Tongue (tissue), 3 donors: ENCODE measurements at places on chromosomes 3 and 15. TPM values are rescaled to one million over a fixed set of nuclear protein-coding genes. Genes with fewer than 3 reads are reported as not detected.

Gene GPX1
- total RNA-seq: 60.0 TPM

Gene CRABP1
- 21.6 TPM for total RNA-seq

Gene CISH
- total RNA-seq: 6.5 TPM

Gene C3orf20
- total RNA-seq: not detected

Gene POLQ
- total RNA-seq: 3.7 TPM

Gene CACNA1D
- 10.1 TPM for total RNA-seq

Gene FGF7
- total RNA-seq: 35.0 TPM

Gene ZNF860
- total RNA-seq: 1.9 TPM

Gene FAM227B
- total RNA-seq: 8.2 TPM

Gene PEX5L
- total RNA-seq: 0.21 TPM

Gene CAMKV
- total RNA-seq: 0.51 TPM

Gene AGBL1
- 77.9 TPM for total RNA-seq

Gene MUC4
- total RNA-seq: 7.8 TPM

Gene DUOX1
- total RNA-seq: 32.5 TPM

Gene AMT
- 8.6 TPM for total RNA-seq

Gene ABCC5
- 58.7 TPM for total RNA-seq

Gene SLC51A
- not detected for total RNA-seq

Gene MESP2
- not detected for total RNA-seq

Gene MYO5C
- total RNA-seq: 11.0 TPM

Gene CCNB2
- 13.8 TPM for total RNA-seq

Gene SORD
- 11.5 TPM for total RNA-seq

Gene ERICH6
- total RNA-seq: not detected

Gene LINGO1
- total RNA-seq: 2.9 TPM

Gene FEZF2
- not detected for total RNA-seq

Gene SELENOT
- total RNA-seq: 43.9 TPM
